Dermis lymphatic vessel endothelial cell (primary cell): ENCODE measurements at places on chromosomes 3 and 15. TPM values are rescaled to one million over a fixed set of nuclear protein-coding genes. Genes with fewer than 3 reads are reported as not detected.

The TBC1D23 gene
- total RNA-seq: 35.3 and 40.9 TPM in 2 replicates

The NPRL2 gene
- total RNA-seq: 13.2 and 14.1 TPM in 2 replicates

The GNB4 gene
- 75.2 and 83.8 TPM in 2 replicates for total RNA-seq

The CLASP2 gene
- total RNA-seq: 60.1 and 62.9 TPM in 2 replicates

The SYNPR gene
- total RNA-seq: not detected in 2 replicates

The BCHE gene
- 18.2 and 36.1 TPM in 2 replicates for total RNA-seq

The NR2E3 gene
- total RNA-seq: 0.22 and 0.26 TPM in 2 replicates

The ONECUT1 gene
- not detected in 2 replicates for total RNA-seq

The NAALADL2 gene
- 0.11 and 0.52 TPM in 2 replicates for total RNA-seq

The PAQR9 gene
- not detected in 2 replicates for total RNA-seq

The NT5DC2 gene
- total RNA-seq: 22.2 and 22.3 TPM in 2 replicates

The IQCH gene
- total RNA-seq: 0.54 and 0.69 TPM in 2 replicates

The KIF7 gene
- 0.65 and 1.2 TPM in 2 replicates for total RNA-seq

The ACVR2B gene
- total RNA-seq: 4.2 and 5.6 TPM in 2 replicates

The GOLGA8A gene
- 7.3 and 8.0 TPM in 2 replicates for total RNA-seq

The ERICH6 gene
- total RNA-seq: under 0.01 and 0.09 TPM in 2 replicates

The CACNA2D3 gene
- not detected in 2 replicates for total RNA-seq

The LSAMP gene
- total RNA-seq: under 0.01 TPM in 1 of 2 replicates, not detected in the other

The TTLL13 gene
- not detected in 2 replicates for total RNA-seq

The OIP5 gene
- 1.4 TPM in 2 replicates for total RNA-seq

The GCHFR gene
- total RNA-seq: 4.3 and 11.7 TPM in 2 replicates

The EFHB gene
- 0.22 and 0.34 TPM in 2 replicates for total RNA-seq
